ENCODE measurements at places on chromosomes 13 and 19.

DNA sequence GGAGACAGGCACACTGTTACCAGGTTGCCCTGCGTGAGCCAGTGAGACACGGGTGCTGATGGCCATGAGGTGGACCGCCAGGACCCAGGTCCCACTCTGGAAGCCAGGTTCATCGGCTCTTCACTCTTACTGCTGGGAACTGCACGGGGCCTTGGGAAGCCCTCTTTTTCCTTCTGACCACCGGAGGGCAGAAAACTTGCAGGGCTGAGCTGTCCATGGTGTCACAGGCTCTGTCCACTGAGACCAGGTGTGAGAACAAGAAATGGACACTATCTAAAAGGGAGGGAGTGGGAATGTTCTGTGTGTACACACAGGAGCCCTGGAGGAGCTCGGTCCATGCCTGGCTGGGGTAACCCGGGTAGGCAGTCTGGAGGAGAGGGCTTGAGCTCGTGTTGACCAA lies 93.4 kb downstream of the UQCRFS1 start:
- no peak for DNase-seq

GRCh38 chr19:3580156-3580934 lies 4.9 kb upstream of the GIPC3 start:
- DNase-seq: no peak

DNA sequence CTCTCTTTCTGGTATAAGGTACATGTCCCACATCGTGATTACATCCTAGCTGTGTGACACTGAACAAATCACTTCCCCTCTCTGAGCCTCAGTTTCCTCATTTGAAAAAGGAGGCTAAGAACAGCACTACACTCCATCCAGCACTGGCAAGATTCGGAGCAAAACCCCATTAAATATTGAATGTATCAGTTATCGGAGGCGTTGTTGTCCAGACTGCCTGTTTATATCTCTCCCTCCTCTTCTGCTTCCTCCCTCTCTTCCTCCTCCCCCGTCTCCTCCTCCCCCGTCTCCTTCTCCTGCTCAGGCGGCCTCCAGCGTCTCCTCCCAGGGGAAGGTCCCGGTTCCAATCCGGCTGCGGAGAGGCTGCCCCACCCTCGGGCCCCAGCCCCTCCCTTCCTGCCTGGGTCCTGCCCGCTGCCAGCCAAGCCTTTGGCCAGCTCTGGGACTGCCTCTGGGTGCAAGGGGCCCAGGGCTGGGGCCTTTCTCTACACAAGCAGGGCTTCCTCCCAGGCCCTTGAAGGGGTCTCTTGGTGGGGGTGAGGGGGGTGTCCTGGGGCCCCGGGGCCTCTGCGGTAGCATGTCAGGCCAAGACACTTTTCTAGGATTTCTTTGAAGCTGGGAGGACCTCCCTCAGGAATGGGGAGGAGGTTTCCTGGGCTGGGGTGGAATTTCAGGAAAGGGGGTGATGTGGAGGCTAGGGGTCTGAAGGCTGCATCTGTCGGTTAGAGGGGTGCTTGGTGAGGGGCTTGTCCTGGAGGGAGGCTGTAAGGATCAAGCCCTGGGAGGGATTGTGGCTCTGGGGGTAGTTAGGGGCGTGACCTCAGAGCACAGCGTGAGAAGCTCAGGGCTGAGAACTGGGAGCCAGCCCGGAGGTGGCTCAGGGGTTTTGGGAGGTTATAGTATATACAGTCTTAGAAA lies 1.9 kb downstream of the RRAS start:
- peak; percentile 85 for DNase-seq

DNA sequence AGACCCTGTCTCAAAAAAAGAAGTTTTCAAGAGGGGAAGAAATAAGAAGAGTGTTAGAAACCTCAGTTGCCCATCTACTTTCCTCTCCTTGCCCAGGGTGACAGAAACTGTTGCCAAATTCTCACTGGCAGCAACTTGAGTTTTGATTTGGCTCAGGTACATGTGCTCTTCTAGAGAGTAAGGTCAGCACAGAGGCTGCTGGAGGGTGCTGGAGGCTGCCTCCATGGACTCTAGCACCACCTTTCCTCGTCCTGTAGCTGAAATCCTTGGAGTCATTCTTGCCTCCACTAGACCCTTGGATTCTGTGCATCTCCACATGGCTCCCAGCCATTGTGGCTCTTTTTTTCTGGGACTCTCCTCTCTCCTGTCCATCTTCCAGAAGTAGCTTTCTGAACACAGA lies 149.1 kb downstream of the TM9SF2 start:
- no peak for DNase-seq

DNA sequence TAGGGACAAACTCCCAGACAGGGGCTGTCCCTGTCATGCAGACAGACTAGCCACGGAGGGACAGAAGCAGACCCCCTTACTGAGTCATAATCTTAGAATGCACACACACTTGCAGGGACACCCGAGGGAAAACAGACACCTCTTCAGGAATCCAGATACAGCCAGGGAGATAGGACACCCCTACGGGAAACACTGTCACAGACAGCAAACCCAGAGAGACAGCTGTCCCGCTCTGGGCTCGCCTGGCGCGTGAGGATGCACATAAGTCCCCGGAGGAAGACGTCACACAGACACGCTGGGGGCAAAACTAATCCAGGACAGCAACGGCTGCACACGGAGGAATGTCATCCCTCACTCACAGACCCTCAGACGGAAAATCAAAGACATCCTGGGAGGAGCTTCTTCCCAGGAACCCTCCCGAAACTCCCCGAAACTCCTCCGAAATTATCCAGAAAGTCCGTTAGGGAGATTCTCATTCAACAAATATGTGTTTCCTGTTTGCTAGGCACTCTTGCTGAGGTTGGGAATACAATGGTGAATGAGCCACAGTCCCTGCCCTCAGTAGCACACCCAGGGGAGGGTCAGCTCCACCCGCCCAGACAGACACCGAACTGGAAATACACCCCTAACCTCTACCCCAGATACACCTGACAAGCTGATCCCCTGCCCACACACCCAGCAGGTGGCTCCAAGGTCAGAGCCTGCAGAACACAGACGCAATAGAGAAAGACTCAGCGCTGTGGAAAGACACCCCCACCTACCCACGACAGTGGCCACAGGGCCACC lies 15.2 kb upstream of the TOMM40 start:
- no peak for DNase-seq

DNA sequence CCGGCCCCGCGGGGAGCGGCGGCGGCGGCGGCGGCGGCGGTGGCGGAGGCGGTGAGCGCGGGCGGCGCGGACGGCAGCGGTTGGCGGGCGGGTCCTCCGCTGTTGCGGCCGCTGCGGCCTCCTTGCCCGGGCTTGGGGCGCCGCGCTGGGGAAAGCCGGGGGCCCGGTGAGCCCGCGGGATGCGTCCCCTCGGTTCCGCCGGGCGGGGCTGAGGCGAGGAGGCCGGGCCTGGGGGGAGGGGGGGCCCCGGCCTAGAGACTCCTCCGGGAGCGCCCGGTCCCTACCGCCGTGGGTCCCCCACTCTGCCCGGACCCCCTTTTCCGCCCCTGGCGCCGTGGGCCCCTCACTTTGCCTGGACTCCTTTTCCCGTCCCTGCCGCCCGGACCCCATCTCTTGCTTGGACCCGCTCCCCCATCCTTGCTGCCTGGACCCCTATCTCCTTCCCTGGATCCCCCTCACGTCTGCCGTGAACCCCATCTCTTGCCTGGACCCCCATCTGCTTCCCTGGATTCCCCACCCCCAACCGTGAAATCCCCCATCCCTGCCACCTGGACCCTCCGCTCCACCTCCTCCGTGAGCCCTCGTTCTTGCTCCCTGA lies 28.6 kb upstream of the NDUFS7 start:
- no peak for DNase-seq

- peak; percentile 85 for DNase-seq
These were observed 55.0 kb downstream of the LRCH1 start for GRCh38 chr13:46607768-46608564.

DNA sequence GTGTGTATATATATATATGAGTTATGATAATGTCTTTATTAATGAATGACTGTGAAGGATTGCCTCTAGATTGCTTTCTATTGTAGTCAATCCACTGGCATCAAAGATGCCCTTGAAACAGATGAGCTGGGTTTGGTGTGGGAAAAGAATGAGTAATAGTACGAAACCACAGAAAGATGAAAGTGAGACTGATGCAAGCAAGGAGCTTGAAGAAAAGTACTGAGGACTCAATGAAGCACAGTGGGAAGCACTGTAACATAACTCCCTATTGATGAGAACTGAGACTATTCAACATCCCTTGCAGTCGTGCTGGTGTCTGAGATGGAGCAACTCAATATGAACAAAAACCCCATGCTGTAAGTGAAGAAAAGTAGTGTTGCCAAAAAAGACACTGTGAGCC lies 1794.2 kb downstream of the SLITRK5 start:
- DNase-seq: no peak

DNA sequence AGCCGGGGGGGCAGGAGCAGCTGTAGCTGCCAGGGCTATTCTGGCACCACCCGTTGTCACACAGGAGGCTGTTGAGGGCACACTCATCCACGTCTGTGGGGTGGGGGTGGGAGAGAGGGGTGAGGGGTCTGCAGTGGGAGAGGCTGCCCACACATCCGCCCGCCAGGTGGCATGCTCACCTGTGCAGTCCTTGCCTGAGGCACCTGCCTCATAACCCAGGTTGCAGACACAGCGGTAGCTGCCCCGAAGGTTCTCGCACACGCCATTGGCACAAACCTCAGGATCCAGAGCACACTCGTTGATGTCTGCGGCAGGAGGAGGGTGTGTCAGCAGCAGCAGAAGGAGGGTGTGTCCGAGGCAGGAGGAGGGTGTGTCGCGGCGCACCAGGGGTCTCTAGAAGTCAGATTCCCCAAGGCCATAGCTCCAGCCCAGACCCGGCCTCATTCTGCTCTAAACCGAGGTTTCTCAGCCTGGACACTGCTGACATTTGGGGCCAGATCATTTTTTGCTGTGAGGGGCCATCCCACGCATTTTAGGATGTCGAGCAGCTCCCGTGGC lies 20.3 kb downstream of the FBN3 start:
- no peak for DNase-seq

DNA sequence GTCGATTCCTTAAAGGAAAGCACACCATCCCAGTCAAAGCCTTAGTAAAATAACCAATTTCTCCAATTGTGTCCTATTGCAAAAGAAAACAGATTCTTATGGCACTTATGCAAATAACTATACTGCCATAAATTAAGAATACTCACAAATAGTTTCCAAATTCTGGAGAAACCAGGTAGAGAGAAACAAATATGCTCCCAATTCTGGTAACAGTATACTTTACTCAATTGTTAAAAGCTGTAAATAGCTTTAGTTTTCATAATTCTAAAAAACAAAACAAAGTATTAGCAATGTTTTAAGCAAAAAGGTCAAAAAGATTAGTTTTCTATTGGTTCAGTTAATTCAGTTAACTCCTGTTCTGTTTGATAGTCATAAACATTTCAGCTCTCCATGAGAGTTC lies 18.2 kb upstream of the UBAC2 start:
- DNase-seq: no peak

DNA sequence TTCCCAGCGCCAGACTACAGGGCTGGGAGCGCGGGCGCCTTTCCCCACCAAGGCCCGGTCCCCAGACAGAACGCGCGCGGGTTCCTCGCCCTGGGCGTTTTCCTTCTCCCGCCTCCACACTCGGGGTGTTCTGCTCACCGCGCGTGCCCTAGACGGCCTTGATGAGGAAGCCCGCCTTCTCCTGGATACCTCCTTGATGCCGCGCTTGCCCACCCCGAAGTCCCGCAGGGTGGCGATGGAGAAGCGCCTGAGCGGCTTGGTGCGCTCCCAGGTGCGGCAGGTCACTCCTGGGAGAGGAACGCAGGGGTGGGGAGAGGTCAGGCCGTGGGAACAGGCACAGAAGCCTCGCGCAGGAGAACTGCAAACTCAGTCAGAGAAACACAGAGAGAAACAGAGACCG lies 34.8 kb downstream of the CYP2B6 start:
- no peak for DNase-seq

DNA sequence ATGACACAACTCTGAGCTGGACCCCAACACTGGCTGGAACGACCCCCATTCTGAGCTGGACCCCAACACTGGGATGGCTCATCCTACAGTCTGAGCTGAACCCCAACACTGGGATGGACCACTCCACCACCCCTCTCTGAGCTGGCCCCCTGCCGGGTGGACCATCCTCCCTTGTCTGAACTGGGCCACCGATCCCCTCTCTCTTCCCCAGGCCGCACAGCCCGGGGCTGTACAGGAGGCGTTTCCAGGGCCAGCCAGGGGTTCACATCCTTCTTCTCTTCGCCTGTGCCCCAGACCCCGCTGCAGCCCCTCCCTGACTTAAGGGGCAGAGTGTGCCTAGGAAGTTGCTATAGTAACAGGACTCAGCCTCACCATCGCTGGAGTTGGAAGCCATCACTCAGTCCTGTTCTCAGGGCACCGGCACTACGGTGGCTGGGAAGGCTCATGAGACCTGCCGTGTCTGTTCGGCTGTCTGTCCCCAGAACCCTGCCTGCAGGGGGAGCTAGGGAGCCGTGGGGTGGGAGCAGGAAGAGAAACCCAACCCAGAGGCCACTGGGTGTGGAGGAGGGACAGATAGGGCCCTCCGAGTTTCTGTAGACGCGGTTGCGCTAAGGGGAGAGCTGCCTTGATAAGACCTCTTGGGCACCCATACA lies 3.7 kb downstream of the PRKACA start:
- DNase-seq: no peak

DNA sequence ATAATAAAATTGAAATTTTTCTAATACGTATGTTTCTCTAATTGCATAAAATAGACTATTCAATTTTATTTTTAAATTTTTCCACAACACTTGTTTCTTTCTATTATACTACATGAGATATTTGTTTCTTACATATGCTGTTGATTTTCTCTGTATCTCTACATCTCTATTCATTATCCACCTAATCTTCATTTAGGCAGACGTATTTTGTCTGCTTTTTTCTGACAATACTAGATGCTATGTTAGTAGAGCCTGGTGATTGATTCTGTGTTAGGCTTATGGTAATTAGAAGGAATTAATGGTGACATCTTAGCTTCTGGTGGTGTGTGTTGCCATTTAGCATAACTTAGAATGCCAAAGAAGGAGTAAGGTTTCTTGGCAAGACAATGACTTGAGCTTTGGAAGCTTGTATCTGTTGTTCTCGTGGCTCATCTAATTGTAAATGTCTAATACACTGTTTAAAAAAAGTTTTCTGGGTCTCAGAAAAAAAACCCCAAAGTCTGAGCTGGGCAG lies 1610.7 kb upstream of the PCDH20 start:
- no peak for DNase-seq

- no peak for DNase-seq
These were observed 69.5 kb downstream of the DACH1 start for GRCh38 chr13:71797517-71797916.
